ENCODE measurements at places on chromosomes 11 and 22. TPM values are rescaled to one million over a fixed set of nuclear protein-coding genes. Genes with fewer than 3 reads are reported as not detected.

CAVIN3 gene
- total RNA-seq = not detected

FOLH1 gene
- not detected for total RNA-seq

TMEM121B gene
- 0.11 TPM for total RNA-seq

BAIAP2L2 gene
- 2.7 TPM for total RNA-seq

PSMA1 gene
- 150 TPM for total RNA-seq

OR8D1 gene
- not detected for total RNA-seq

DDX25 gene
- total RNA-seq = 0.52 TPM

FLRT1 gene
- total RNA-seq = not detected

SLC29A2 gene
- 12.9 TPM for total RNA-seq

ZP1 gene
- total RNA-seq = not detected

OOSP4B gene
- total RNA-seq = not detected
